ENCODE measurements at places on chromosomes 6 and 20. TPM values are rescaled to one million over a fixed set of nuclear protein-coding genes. Genes with fewer than 3 reads are reported as not detected.

PPIL6 gene
- 14.5 TPM for total RNA-seq

SLC44A4 gene
- not detected for total RNA-seq

RHAG gene
- 0.64 TPM for total RNA-seq

COL19A1 gene
- 0.45 TPM for total RNA-seq

KCNK16 gene
- total RNA-seq: not detected

RTF2 gene
- total RNA-seq: 32.2 TPM

SCRT2 gene
- total RNA-seq: 2.9 TPM

C20orf204 gene
- total RNA-seq: 3.8 TPM

APCDD1L gene
- total RNA-seq: not detected

RFX6 gene
- not detected for total RNA-seq

All from cerebellum (tissue), 4 donors.